Gastroesophageal sphincter (tissue), 4 donors: ENCODE measurements at places on chromosomes 13 and 19.

DNA sequence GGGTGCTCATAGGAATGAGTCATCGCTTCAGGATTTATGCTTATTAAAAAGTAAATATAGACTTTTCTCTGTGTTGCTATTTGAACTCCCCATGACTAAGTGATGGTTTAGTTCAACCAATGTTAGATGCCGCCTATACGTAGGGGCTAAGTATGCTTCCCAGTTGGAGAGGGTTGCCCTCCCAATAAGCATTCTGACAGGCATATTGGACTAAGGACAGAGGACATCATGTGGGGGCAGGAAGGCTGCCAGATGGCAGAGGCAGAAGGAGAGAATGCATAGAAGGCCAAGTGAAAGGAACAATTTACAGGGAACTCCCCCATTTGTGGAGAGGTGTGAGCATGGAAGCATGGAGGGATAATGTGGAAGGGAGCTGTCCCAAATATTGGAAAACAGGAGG lies 318.4 kb upstream of the OBI1 start:
- no peak for ATAC-seq

DNA sequence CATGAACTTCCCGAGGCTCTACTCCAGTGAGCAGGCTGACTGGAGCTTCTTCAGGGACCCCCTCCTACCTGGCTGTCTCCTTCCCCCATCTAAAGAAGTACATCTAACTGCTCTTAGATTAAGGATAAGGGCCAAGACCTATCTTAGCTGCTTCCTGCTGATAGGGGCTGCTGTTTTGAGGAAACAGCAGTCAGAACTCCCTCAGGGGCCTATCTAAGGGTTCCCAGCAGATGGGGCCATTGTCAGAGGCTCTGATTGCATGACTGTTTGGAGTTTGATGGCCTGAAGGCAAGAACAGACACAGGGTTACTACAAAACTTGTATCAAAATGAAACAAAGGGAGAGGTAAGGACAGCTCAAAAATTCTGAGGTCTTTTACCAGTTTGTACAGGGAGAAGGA lies 2636.9 kb upstream of the PCDH20 start:
- no peak for ATAC-seq

DNA sequence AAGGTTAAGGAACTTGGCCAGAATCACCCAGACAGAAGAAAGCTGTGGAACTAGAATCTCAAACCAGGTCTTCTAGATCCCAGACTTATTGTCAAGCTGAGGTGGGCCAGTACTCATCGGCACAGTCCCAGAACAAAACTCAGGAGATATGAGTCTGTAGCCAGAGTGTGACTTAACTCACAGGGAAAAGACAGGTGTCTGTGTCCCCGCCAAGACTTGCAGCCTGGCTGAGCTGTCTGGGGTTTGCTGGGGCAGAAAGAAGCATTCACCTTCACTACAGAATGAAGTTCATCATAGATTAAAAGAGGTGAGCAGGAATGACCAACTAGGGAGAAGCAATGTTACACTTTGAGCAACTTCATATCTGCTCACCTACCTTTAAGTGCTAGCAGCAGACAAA lies 257.2 kb downstream of the FOXO1 start:
- no peak for ATAC-seq

- ATAC-seq: no peak
Measured at GRCh38 chr19:51075998-51076397, 6.7 kb downstream of the KLK14 start.

DNA sequence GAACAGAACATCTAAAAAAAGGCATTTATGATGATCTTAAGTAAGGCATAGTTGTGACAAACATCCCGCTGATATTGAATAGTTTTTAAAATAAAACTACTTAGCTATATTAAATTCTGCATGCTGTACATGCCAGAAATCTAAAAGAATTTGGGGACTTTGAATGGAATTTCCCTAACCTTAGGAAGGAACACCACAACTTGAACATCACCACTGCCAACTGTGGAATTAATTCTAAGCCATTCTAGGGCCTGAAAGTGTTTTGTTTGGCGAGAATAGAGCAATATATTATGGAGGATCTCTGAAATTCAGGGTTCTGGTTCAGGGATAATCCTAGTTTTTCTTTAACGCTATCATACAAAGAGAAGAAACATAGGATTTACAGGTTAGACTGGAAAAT lies 17.8 kb upstream of the LATS2 start:
- ATAC-seq: no peak

DNA sequence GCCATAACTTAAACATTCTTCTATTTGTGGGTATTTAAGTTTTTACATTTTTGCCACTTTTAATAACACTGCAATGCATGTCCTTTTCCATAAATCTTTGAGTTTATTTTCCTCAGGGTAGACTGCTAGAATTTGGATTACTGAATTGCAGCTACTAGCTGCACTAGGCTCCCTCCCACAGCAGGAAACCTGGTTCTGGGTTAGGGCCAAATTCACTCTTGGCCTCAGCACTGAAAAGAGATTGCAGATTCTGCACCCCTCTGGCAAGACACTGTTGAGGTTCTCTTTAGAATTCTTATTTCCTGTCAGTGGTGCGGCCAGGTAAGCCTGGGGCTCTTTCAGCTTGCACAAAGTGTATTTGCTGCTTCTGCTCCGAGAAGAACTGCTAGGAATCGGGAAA lies 155.7 kb downstream of the ENOX1 start:
- no peak for ATAC-seq

DNA sequence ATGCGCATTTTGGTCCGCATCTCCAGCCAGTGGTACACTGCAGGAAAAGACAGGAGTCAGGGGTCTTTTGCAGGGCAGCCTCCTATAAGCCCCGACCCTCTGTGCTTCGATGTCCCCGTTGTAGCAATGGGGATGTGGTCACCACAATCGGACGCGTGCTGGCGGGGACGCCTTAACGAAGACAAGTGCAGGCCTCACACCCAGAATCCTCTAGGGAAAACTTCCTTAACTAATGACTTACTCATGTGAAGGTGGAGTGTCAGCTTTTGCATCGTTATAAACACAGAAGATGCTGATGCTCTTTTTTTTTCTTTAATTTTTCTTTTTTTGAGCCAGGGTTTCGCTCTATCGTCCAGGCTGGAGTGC lies 22.1 kb downstream of the VASP start:
- no peak for ATAC-seq
